ENCODE measurements at places on chromosomes 6 and 20. TPM values are rescaled to one million over a fixed set of nuclear protein-coding genes. Genes with fewer than 3 reads are reported as not detected.

The PTCRA gene
- total RNA-seq, result 1.1 TPM

The PRDM13 gene
- total RNA-seq, result not detected

The MYT1 gene
- total RNA-seq, result not detected

The MTG2 gene
- 17.5 TPM for total RNA-seq

The TSBP1 gene
- total RNA-seq, result not detected

The B4GALT5 gene
- 13.6 TPM for total RNA-seq

The CDSN gene
- total RNA-seq, result not detected

The MYMX gene
- not detected for total RNA-seq

The ASIP gene
- not detected for total RNA-seq

The MTRF1L gene
- 17.2 TPM for total RNA-seq

The HAO1 gene
- total RNA-seq, result not detected

The IMPG1 gene
- total RNA-seq, result not detected

The SLC22A23 gene
- 6.3 TPM for total RNA-seq

The PCSK2 gene
- not detected for total RNA-seq

The TSPO2 gene
- total RNA-seq, result not detected

The WFDC2 gene
- not detected for total RNA-seq

The C6orf62 gene
- 124 TPM for total RNA-seq

The SNX9 gene
- total RNA-seq, result 31.6 TPM

The MATN4 gene
- total RNA-seq, result not detected

The CTSA gene
- total RNA-seq, result 104 TPM

The TENT5A gene
- 4.8 TPM for total RNA-seq

The C6orf163 gene
- total RNA-seq, result 2.1 TPM

The MLN gene
- not detected for total RNA-seq

The WFDC10B gene
- not detected for total RNA-seq

The SLC16A10 gene
- 24.4 TPM for total RNA-seq

The BTNL2 gene
- total RNA-seq, result not detected

The OTOR gene
- not detected for total RNA-seq

The SLC32A1 gene
- total RNA-seq, result not detected

The PROKR2 gene
- not detected for total RNA-seq

The LTA gene
- total RNA-seq, result 15.6 TPM

The SRF gene
- total RNA-seq, result 24.0 TPM

The TREM2 gene
- not detected for total RNA-seq

The DYNLT2 gene
- 3.9 TPM for total RNA-seq

The PRICKLE4 gene
- total RNA-seq, result not detected

The RAB44 gene
- 0.27 TPM for total RNA-seq

The BNIP5 gene
- total RNA-seq, result not detected

The PPIL6 gene
- 0.91 TPM for total RNA-seq

The VWA7 gene
- total RNA-seq, result 6.8 TPM

The CD83 gene
- total RNA-seq, result 76.8 TPM

The SMLR1 gene
- total RNA-seq, result not detected

All from CD4-positive, CD25-positive, alpha-beta regulatory T cell (primary cell).